Bronchial epithelial cell (primary cell): ENCODE measurements at places on chromosomes 12 and 14.

DNA sequence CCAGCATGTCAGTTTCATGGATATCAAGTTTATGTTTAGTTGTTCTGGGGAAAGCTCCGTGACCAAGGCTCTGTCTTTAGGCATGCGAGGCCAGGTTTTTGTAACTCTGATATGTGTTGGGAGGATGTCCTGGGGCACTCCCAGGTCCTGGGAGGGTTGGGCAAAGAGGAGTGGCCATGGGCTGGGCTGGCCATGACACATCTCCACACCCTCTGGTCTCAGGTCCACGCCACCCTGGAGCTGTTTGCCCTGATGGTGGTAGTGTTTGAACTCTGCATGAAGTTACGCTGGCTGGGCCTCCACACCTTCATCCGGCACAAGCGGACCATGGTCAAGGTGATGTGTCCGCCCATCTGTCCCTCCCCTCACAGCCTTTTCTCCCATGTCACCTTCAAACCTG is 46.4 kb downstream of the TPCN1 start:
- peak; percentile 43 for DNase-seq

GRCh38 chr12:22083167-22083566 is 37.1 kb downstream of the CMAS start:
- peak; percentile 50 for DNase-seq

- DNase-seq: peak; percentile 26
Measured at GRCh38 chr12:19764408-19764807, 325.1 kb downstream of the AEBP2 start.

DNA sequence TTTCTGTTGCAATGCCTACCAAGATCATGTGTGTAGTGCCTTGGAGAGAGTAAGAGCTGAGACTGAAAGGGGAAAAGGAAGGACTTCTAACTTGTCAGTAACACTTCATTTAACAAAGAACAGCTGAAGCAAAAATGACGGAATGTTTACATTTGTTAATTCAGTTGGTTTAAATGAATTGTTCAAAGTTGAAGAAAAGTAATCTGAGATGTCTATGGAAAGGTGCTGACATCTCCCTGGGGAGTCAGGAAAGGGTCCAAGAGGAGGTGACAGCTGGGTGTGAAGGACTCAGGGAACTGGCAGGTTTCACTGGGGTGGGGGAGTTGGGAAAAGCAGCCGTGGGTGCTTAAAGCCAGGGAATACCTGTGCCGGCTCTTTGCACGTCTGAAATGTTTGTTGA is 7.9 kb downstream of the TMEM63C start:
- DNase-seq: no peak

GRCh38 chr12:50842637-50843493 is at the start of gene TMPRSS12:
TMPRSS12 (plus strand) TSS chr12:50842926; CDS start chr12:50842965, 39 bp downstream.
- DNase-seq: peak; percentile 13

GRCh38 chr12:75364919-75365318 is 26.0 kb upstream of the GLIPR1L2 start:
- no peak for DNase-seq

DNA sequence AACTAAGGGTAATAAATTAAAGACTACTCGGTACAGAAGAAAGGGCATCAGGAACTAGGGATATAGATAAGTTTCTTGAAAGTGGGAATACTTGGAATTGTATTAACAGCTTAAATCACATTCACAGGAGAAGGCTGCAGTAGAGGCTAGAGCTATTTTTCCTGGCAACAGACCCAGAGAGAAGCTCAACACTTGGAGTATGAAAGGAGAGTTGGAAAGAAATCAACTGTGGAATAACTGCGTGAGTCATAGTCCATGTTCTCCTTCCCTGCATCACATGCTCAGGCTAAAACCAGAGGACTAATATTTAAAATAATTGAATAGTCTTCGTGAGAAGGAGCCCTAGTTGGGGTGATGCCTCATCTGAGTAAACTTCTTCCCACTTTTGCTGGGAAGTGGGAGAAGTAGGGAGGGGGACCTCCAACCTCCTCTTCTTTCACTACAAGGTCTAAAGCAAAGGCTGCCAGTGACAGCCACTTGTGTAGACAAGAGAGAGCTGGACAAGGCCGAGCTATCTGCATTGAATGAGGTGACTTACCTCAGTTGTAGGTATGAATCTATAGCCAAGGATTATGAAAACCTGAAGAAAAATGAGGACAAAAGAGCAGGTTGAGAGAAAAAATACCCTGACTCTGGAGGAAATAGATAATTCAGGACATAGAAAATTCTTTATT is 32.7 kb downstream of the DYRK2 start:
- peak; percentile 76 for DNase-seq

- peak; percentile 13 for DNase-seq
Measured at GRCh38 chr14:50173891-50174290, 57.5 kb downstream of the SOS2 start.

DNA sequence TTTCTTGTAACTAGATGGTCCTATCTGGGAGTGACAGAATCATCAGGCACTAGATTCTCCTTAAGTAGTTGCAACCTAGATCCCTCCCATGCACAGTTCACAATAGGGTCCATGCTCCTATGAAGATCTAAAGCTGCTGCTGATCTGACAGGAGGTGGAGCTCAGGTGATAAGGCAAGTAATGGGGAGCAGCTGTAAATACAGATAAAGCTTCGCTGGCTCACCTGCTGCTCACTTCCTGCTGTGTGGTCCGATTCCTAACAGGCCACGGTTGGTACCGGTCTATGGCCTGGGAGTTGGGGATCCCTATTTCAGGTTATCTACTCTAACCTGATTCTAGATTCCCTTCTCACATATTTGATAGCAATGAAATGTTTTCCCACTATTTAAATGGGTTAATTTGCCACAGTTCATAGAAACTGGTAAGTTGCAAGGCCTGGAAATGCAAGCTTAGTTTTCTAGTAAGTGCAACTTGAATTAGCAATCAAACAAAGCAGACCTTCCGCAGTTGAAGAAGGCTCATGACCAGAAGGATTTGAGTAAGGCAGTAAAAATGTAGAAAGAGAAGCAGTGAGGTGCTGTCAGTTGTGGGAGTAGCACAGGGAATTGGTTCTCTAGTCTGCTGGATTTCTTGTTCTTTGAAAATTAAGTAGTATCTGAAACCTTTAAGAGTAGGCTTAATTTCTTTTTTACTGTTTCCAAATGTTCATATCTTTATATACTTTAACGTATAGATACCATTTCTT is 332.3 kb downstream of the EGLN3 start:
- DNase-seq: no peak

- DNase-seq: no peak
Measured at GRCh38 chr14:92613008-92613658, 99.6 kb downstream of the RIN3 start.

GRCh38 chr14:22536853-22537338 is 52.1 kb downstream of the DAD1 start:
- peak; percentile 99 for DNase-seq

- DNase-seq: peak; percentile 87
Measured at GRCh38 chr12:79681008-79681590, 9.7 kb downstream of the PAWR start.

DNA sequence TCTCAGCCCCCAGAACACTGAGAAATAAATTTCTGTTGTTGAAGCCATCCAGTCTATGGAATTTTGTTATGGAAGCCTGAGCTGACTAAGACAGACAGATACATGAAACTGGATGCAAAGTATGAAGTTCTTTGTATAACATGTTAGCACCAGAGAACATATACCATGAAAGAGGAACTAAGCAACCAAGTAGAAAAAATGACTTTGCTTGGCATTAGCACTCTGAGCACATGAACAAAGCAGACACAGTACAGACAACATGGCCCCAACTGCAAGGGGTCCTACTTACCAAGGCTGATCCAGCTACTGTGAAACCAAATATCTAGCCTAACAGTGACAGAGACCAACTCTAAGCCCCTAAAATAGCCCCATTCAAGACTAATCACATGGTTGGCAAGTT is 13.8 kb downstream of the EXOC5 start:
- no peak for DNase-seq

DNA sequence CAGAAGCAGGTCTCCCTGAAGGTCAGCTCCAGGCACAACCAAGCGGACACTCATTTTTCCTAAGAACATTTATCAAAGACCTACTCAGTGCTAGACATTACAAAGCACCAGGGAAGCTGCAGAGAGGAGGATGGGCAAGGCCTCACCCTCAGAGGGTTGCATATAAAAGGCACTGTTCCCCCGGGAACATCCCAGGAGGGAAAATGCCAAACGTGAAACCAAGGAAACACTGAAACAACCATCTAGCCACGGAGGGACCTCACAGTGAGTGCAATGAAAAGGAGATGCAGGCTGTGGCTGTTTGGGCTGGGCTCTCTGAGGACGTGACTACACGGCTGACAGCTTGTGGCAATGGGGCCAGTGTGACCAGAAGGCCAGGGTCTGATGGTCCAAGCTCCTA is 117.4 kb upstream of the VASH1 start:
- no peak for DNase-seq

- DNase-seq: peak; percentile 51
Measured at GRCh38 chr14:99605299-99605961, 1.4 kb upstream of the CCDC85C start.

GRCh38 chr14:69073915-69074314 is 79.0 kb downstream of the DCAF5 start:
- no peak for DNase-seq

- DNase-seq: no peak
Measured at GRCh38 chr12:32360956-32361355, 38.4 kb upstream of the FGD4 start.

- DNase-seq: peak; percentile 48
Measured at GRCh38 chr12:16238661-16239060, 38.8 kb downstream of the SLC15A5 start.

DNA sequence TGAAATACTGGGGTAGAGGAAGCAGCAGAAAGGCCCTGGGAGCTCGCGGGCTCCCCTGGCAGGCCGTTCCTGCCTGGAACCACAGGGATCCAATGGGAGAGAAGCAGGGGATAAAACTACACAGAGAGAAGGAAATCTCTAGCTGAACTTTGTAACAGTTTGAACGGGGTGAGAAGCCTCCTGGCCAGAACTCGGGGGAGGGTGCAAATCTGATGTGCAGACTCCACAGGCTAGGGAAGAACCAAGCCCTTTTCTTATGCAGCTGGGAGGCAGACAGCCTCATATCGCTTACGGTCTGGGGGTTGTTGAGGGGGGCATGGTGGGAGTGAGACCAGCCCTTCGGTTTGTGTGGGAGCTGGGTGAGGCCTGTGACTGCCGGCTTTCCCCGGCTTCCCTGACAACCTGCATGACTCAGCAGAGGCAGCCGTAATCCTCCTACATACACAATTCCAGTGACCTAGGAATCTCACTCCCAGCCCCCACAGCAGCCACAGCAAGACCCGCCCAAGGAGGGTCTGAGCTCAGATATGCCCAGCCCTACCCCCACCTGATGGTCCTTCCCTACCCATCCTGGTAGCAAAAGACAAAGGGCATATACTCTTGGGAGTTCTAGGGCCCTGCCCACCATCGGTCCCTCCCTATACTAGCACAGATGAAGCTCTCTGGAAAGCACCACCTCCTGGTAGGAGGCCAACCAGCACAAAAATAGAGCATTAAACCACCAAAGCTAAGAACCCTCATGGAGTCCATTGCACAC is 143.0 kb downstream of the TMTC1 start:
- DNase-seq: no peak

DNA sequence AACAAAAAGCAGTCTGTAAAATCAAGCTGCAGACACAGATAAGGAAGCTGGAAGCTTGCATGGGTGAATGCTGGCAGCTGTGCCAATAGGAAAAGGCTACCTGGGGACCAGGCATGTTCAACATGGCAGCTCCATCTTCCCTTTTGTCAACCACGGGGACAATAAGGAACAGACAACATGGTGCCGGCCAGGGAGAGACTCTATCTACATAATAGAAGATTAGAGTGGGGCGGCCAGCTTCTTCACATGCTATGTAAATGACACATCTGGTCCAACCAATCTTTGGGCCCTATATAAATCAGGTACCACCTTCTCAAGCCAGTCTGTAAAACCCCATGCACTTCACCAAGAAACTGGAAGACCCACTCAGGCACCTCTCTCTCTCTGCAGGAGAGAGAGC is 157.6 kb downstream of the SUDS3 start:
- no peak for DNase-seq

DNA sequence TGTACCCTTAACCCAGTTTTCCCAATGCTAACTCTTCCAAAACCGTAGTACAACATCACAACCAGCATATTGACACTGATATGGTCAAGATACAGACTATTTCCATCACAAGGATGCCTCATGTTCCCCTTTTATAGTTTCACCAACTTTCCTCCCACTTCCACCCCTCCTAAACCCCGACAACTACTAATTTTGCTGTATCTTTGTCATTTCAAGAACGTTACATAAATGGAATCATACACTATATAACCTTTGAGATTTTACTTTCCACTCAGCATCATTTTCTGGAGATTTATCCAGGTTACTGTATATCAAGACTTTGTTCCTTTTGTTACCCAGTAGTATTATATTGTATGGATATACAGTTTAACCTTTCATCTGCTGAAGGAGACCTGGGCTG is 88.9 kb downstream of the MED13L start:
- no peak for DNase-seq

DNA sequence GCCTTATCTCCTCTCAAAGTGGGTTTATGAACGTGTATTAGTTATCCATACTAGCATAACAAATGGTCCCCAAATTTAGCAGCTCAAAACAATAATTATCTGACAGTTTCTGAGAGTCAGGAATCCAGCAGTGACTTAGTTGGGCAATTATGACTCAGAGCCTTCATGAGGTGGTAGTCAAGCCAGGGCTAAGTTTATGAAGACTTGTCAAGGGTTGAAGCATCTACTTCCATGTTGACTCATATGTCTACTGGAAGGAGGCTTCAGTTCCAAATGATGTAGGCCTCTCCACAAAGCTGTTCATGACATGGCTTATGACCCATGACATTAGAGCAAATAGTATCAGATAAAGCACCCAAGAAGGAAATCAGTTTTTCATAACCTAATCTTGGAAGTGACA is 73.2 kb downstream of the IPO8 start:
- peak; percentile 85 for DNase-seq

DNA sequence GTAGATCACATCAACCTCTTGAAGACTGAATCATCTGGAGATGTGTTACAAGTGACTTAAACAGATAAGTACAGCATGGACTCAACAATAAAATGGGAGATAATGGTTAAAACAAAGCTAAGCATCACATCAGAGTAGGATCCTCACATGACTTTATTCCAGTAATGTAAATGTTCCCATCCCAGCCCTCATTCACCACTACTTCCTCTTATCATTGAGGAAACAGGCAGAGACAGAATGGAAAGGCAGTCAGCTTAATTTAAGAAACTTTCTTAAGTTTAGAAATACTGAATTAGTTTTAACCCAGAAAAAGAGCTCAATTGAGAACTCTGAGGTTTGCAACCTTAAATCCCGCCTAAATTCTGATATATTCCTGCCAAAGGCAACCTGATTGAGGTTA is 1.2 kb upstream of the ALG10 start:
- DNase-seq: no peak

GRCh38 chr14:68564826-68565759 is 227.8 kb downstream of the ZFP36L1 start:
- DNase-seq: no peak

DNA sequence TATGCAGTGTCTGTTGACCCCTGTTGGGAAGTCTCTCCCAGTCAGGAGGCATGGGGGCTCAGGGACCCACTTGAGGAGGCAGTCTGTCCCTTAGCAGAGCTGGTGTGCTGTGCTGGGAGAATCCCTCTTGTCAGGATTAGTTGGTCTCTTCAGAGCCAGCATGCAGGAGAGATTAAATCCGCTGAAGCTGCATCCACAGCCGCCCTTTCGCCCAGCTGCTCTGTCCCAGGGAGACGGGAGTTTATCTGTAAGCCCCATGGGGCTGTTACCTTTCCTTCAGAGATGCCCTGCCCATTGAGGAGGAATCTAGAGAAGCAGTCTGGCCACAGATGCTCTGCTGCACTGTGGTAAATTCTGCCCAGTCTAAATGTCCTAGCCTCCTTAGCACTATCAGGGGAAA is 13.1 kb upstream of the KLRC1 start:
- DNase-seq: no peak

- DNase-seq: no peak
Measured at GRCh38 chr12:115135800-115136211, 451.8 kb upstream of the TBX3 start.
